A673 (cell line): ENCODE measurements at places on chromosomes 5 and 9. TPM values are rescaled to one million over a fixed set of nuclear protein-coding genes. Genes with fewer than 3 reads are reported as not detected.
A peak's percentile ranks its signal among the peaks of the same experiment; 100 is the strongest.

DNA sequence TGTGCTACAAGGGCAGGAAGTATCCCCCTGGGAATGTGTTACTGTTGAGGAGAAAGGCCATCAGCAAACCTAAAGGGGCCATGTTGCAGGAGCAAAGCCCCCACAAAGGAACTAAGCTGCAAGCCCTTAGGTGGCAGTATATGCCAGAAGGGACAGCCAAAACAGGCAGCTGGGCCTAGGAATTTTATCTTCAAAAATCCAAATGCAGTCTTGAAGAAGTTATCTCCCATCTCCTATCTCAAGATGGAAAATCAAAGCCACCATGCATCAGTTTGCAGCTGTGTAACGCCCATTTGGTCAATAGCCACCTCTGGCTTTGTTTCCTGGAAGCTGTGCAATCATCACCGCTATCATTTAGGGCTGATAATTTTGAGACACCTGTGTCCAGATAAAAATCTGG, 400.3 kb downstream of the ARHGEF28 start:
- DNase-seq, result no peak

DNA sequence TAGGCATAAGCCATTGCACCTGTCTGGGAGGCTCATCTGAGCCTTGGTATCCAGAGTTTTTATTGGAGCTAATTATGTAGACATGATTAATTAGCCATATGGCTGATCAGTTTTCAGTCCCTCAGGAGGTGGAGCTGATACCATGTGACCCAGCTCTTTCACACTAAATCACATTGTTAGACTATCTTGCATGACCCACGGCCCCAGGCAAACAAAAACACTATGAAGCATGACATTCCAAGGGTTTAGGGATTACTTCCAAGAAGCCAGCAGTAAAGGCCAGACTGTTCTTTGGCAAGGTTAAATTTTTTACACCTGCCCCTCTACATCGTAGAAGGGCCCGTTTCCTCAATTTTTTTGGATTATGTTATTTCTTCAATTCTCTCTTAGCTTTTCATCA, 5.0 kb upstream of the C5orf24 start:
- no peak for DNase-seq

DNA sequence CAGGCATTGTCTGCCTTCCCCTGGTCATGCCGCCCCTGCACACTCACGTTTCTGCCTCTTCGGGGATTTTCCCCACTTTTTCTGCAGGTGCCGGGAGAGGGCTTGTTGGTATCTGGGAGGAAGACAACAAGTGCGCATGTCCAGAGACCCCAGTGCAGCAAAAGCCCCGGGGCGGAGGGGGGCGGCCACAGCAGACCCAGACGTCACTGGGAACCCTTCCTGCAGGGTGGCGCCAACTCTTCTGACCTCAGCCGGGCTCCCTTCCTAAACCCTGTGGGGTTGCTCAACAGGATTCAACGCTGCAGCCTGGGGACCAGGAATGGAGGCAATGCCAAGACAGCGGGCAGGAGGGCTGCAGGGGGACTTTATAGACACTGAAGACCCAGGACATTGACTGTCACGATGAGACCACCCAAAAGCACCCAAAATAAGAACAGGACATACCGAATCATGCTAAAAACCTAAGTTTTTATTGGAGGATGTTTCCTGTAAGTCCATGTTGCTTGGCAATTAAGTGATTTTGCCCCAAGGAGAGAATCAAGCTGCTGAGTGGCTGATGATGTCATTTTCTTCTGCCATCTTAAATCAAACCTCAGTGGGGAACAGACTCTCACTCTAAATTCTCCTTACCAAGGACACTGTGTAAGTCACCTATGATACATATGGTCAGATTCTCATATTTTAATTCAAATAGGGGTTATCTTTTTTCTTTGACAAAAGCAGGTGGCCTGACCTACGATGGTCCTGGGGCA, 62.9 kb upstream of the SIMC1 start:
- DNase-seq, result no peak

DNA sequence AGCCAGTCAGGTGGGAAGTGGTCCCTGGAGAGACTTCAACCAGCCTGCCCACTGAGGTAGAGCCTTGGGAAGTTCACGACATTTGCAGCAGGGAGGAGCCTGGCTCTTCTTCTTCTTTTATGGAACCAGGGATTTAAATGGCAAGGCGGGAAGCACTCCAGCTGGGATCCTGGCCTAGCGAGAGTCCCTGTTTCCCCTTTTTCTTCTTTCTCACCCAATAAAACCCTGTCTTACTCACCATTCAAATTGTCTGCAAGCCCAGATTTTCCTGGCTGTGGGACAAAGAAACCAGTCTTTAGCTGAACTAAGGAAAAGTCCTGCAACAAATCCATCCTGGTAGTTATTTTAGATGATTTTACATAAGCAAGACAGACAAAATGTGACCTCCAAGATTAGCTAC, 503.7 kb downstream of the CDH10 start:
- peak; percentile 40 for DNase-seq

DNA sequence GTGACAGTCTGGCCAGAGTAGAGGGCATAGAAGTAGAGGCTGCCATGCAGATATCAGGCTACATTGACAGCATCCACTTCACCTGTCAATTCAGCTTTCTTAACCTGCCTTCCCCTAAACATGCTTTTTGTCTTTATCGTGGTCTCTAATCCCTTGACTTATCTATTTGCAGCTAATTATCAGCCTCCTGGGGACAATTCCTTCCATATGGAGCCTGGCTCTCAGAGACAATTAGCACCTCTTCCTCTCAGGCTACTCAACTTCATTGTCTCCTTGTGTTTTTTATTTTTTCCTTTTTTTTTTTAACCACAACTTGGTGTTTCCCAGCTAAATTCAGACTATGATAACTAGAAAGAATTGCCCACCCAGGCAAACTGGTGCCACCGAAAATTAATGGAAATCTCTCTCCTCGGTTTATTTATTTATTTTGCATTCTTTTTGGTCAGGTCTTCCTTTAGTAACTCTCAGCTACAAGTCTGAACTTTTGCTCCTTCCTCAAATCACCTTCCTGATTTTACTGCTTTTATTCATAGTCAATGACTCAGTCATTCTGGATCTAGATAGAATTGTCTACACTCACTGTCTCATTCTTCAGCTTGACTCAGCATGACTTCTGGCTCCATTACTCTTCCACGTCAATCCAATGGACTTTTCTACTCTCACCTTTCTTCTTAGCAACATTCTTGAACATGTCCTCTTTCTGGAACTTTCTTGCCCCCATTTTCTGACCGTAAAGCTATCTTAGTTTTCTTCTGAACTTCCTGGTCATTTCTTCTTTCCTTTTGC, 63.0 kb upstream of the BASP1 start:
- no peak for DNase-seq

DNA sequence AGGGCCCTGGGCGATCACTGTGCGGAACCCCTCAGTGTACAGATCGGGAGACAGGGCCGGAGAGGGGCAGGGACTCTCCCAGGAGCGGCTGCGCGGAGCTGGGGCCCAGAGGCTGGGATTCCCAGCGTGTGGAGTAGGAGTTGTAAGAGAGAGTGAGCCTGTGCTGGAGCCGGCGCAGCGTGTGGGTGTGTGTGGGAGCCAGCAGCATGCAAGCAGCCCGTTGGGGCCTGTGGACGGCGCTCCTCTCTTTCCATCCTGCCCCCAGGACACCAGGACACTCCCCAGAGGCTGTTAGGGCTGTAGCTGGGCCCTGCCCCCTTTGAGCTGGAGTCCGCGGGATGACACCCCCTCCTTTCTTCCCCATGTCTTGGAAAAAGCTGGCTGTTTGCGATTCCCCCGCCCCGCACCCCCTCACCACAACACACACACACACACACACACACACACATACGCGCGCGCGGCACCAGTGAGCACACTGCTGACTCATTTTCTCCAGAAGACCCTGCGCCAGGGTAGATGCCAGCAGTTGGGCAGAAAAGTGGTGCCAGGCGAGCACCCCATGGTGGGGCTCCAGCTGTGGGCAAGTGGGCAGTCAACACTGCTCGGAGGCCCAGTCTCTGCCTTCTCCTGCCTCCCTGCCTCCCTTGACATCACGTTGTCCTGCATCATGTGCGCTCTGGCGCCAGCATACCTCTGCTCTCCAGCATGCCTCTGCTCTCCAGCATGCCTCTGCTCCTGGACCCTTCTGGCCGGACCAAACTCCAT, 1.5 kb downstream of the COL27A1 start:
- peak; percentile 80 for DNase-seq

DBH gene
- not detected in 2 replicates for total RNA-seq
